Effector CD4-positive, alpha-beta T cell (primary cell): ENCODE measurements at places on chromosomes 2 and 18.

GRCh38 chr2:25341753-25342371 lies at the start of gene DNMT3A:
DNMT3A (minus strand) TSS chr2:25341925; CDS start chr2:25313984, 27,941 bp downstream.
- peak; percentile 38 for DNase-seq

DNA sequence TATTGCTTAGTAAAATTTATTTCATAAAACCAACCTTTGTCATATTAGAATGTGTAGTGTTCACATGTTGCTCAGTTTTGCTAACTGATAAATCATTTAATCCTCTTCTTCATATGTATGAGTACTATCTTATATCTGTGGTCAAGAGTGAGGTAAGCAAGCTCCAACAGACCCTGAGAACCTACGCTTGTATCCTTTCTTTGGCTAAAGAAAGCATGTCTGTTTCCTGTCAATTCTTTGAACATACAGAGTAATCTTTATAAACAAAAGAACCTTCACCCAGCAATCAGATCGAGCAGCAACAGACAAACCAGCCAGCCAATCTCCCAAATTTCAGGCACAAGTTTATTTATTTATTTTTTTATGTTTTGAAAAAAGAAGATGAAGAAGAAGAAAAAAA lies 6.4 kb downstream of the ADCYAP1 start:
- DNase-seq = no peak

DNA sequence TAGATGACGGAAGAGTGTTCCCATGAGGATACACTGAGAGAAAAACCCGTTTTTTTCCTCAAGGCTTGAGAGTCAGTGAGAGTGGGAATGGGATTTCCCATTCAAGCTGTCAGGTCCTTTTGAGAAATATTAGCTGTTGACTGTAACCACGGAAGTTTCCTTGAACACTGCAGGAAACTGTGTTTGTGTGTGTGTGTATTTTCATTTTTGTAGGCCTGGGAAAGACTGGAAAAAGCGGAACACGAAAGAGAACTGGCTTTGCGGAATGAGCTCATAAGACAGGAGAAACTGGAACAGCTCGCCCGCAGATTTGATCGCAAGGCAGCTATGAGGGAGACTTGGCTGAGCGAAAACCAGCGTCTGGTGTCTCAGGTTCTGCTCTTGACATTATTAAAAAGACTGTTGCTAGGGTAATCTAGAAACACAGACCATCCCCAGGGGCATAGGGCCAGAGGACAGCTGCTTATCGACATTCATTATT lies 98.8 kb upstream of the EML6 start:
- DNase-seq = no peak

DNA sequence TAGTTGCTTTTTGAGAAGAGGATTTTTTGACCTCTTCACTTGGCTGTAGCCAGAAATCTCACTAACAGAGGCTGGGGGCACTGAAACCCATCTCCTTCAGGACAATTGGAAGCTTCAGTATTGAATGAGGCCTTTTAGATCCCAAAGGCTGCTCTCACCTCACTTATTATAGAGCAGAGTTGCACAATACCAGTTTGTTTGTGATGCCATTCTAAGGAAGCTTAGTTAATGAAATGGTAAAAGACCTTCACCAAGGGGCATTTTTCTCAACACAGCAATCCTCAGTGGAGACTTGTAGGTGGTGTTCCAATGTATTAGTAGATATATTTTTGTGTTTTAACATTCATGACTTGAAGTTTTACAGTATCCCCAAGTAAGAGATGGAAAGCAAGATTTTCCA lies 71.0 kb upstream of the RFX8 start:
- DNase-seq = no peak

- no peak for DNase-seq
Measured at GRCh38 chr2:166436189-166436588, 57.9 kb downstream of the SCN7A start.
